ENCODE measurements at places on chromosomes 3 and 15.
A peak's percentile ranks its signal among the peaks of the same experiment; 100 is the strongest.

- DNase-seq: no peak
Measured at GRCh38 chr3:128435058-128435457, 31.6 kb downstream of the DNAJB8 start.

DNA sequence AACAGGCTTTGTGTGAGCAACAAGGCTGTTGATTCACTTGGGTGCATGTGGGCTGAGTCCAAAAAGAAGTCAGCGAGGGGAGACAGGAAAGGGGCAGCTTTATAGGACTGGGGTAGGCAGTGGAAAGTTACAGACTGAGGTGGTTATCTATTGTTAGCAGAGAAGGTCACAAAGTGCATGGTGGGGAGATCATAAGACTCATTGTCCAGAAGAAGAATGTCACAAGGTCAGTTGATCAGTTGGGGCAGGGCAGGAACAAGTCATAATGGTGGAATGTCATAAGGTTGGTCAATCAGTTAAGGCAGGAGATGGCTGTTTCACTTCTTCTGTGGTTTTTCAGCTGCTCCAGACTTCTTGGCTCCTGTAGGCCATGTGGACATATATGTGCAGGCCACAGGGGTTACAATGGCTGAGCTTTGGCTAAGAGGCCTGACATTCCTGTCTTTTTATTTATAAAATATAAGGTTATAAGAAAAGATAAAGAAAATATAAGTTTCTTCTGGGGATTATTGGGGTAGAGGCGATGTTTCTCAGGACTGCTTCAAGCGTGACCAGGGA lies 69.5 kb upstream of the SNTN start:
- no peak for DNase-seq

GRCh38 chr3:159711560-159712333 lies 276.9 kb upstream of the IL12A start:
- peak; percentile 98 for DNase-seq

GRCh38 chr15:25691544-25692430 lies 171.3 kb downstream of the ATP10A start:
- DNase-seq: peak; percentile 56

GRCh38 chr3:77479021-77479420 lies 439.1 kb downstream of the ROBO2 start:
- DNase-seq: no peak

DNA sequence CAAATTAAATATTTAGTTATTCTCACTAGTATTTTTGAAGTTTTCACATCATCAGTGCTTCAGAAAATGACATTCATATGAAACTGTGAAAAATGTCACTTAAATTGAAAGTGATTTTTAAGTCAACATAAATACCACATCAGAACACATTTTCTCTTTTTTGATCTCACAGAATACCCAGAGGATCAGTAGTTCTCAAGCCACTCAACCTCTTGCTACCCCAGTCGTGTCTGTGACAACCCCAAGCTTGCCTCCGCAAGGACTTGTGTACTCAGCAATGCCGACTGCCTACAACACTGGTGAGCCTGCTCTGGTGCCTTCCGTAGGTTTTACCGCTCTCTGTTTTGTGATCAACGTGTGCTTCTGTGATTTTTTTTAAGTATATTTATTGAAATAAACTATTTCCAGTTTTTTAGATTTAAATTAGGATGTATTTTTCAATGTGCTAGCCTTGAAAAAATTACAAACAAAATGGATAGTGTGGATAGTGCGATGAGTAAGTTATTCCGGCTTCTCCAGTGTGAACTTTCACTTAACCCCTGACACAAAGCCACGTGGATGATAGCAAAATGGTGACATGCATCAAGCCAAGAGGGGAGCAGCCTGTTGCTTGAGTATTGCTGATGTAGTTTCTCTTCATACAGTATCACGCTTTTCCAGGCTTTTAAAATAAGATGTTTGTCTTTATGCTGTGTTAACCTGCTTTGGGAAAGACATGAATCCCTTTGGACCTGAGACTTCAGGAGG lies 26.5 kb downstream of the LYSMD4 start:
- no peak for DNase-seq

GRCh38 chr15:89999676-90000185 lies 1.4 kb upstream of the ZNF710 start:
- peak; percentile 46 for DNase-seq

DNA sequence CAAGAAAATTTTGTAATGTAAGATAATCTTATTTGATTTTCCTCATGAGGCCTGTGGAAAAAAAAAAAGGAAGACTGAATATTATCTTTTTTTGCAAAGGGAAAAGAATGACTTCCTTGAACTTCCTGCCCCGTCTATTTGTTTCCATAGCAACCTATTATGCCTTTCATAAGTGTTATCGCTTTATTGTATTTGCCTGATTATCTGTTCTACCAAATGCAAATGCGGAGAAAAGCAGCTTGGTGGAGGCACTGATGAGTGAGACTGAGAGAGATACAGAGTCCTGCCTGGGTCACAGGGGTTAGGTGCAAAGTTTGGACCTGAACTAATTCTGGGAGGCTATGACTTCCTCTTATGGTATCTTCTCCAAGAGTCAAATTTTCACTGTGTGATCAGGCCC lies 334.0 kb upstream of the KCNMB2 start:
- no peak for DNase-seq

- peak; percentile 51 for DNase-seq
Measured at GRCh38 chr15:41115161-41115651, 874 bp downstream of the INO80 start.

- DNase-seq: no peak
Measured at GRCh38 chr3:4069796-4070195, 233.4 kb upstream of the SETMAR start.

GRCh38 chr15:89876396-89877082 lies 17.3 kb downstream of the AP3S2 start:
- DNase-seq: no peak

GRCh38 chr15:101813803-101814534 lies 2.0 kb downstream of the OR4F15 start:
- peak; percentile 32 for DNase-seq

GRCh38 chr3:128062033-128062745 lies 10.0 kb downstream of the SEC61A1 start:
- DNase-seq: no peak

GRCh38 chr15:60660290-60661051 lies 181.5 kb upstream of the ICE2 start:
- peak; percentile 83 for DNase-seq

DNA sequence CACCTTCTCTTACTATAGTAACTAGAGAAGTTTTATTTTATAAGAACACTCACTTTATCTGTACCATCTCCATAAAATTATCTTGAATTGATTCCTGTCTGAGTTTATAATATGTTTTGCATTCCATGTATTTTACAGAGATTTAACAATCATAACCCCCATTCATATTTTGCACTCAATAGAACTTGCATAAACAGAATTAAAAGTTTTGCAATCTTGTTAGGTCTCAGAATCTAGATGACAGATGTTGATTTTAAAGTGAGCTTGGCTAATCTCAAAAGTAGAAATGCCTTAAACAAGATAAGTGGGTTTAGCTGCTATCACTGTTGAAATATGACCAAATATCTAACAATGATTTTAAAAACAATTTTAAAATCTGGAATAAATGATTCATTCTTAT lies 107.9 kb upstream of the EPHA6 start:
- DNase-seq: no peak

- DNase-seq: peak; percentile 18
Measured at GRCh38 chr15:60718661-60719069, 239.7 kb upstream of the ICE2 start.

- peak; percentile 50 for DNase-seq
Measured at GRCh38 chr3:69948246-69948862, 51.2 kb upstream of the SAMMSON start.

GRCh38 chr3:46449755-46450552 lies 14.8 kb downstream of the LTF start:
- DNase-seq: peak; percentile 6

DNA sequence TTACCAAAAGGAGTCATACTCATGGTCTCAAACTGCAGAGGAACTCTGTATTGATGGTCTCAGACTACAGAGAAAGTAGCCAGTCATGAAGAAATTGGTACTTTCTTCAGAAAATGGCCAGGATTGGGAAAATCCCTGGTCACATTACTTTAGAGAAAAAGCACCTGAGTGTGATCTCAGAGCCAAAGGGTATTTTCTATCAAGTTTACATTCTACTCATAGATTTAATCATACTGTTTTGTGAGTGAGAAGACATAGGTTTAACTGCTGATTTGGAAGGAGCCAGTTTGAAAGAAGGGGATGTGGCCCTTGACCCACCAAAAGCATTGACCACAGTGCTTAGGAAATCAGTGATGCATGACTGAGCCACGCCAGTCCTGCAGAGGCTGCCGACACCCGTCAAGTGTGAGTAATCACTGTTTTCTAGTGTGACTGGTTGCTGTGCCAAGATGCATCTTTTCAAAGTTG lies 203.6 kb downstream of the AKAP13 start:
- no peak for DNase-seq

- no peak for DNase-seq
Measured at GRCh38 chr15:68405378-68406250, 26.3 kb downstream of the ITGA11 start.

- DNase-seq: no peak
Measured at GRCh38 chr3:134894533-134894932, 99.5 kb downstream of the EPHB1 start.

- DNase-seq: peak; percentile 6
Measured at GRCh38 chr15:92719021-92719420, 63.4 kb upstream of the FAM174B start.

GRCh38 chr15:57352535-57353316 lies 23.6 kb upstream of the CGNL1 start:
- DNase-seq: no peak

DNA sequence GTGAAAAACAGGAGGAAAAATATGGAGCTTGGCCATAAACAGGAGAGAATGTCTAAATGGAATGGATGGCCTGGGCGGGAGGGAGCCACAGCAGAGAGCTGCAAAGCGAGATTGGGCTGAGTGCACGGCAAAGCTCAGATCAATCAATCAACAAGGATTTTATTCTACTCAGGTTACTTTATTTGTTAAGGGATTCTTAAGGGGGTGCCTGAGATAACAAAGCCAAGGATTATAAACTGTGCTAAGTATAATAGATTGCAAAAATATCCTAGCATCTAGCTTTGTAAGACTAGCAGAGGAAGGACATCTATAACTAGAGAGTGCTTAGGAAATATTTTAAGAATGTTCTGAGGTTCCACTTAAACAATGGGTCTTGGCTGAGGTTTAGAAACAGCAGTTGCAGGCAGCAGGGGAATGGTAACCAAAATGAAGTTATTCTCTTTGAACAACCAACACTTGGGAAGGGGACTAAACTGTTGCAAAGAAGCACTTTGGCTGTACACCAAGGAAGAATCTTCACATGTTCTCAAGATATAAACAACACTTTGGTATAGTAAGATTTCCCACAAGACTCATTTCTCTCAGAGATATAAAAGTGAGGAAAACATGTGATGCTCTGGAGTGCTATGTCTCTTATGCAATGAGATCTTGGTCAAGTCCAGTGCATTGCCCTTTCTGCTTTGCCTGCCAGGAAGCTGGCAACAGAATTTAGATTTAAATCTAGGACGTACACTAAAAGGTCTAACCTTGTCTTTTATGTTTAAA lies 35.5 kb downstream of the TMEM212 start:
- DNase-seq: peak; percentile 80

GRCh38 chr3:13559764-13560525 lies 11.0 kb downstream of the FBLN2 start:
- no peak for DNase-seq

DNA sequence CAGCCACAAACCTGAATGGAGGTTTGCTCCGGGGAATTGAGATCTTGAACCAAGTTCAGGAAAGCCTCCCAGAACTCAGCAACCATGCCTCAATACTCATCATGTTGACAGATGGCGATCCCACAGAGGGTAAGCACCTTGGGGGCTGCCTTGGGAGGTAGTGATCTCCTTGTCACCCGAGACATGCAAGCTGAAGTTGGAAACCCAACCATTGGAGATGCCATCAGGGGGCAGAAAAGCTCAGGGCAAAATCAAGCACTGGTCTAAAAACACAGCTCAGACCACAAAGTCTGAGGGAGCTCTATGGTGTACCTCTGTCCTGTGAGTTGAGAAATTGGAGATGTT lies 5.8 kb downstream of the ITIH1 start:
- no peak for DNase-seq

- no peak for DNase-seq
Measured at GRCh38 chr15:98134905-98135304, 174.4 kb downstream of the ARRDC4 start.

DNA sequence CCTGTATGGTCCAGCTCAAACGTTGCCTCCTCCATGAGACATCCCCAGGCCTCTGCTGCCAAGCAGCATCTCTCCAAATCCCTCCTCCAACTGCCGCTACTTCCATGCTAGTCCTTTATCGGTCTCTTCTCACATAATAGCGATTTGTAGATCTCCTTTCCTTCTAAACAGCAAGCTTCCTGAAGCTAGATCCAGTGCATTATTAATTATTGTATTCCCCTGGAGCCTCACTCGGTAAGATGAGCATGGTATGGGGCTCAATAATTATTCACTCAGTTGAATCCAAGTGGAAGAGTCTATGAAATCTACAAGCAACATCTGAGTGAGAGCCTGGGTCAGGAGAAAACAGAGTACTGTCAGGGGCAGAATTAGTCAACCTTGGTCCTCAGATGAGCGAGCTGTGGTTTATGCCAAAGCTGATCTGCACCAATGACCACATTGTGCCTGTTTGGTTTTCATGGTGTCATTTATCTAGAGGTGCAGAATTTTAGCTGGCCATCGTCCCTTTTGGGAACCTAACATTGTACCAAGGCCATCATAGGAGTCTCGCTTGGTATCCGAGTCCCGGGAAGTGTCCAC lies 93.8 kb upstream of the UBE2E1 start:
- no peak for DNase-seq

GRCh38 chr3:14377838-14378169 lies 24.6 kb upstream of the SLC6A6 start:
- no peak for DNase-seq

DNA sequence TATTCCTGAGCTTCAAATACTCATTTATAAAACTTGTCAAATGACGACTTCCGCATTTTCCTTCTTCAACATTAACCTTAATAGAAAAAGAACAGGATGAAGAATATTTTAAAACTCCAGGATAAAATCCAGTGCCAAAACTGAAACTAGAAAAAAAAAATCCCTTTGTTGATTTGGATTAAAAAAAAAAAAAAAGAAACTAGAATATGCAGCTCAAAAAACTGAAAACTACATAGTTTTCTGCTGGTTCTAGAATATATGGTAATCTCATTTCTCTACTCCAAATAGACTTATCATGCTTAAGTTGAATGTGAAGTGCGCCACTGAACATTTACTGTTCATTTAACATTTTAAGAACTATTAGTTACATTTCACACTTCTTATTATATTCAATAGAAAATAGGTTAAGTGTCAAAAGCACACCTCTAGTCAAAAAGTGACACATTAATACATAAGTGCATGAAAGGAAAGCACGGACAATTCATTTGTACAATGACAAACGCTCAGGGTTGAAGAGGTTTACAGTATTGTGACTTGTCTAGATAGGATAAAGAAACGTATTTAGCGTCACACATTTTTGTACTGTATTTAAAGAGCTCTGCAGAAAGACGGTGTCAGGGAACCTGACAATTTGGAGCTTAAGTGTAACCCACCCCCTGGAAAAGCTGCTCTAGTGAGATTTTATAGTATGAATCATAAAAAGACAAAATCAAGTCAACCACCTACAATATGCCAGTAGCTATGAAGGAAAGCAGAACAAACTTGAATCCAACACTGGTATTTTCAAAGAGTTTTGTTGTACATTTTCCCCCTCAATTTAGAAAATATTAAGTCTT lies 5.8 kb downstream of the TRA2B start:
- DNase-seq: no peak

Measured in fibroblast of upper back skin (primary cell).